ENCODE measurements at places on chromosomes 6 and 20.
A peak's percentile ranks its signal among the peaks of the same experiment; 100 is the strongest.

- no peak for DNase-seq
These were observed 17.8 kb upstream of the CST9L start for GRCh38 chr20:23585808-23586734.

DNA sequence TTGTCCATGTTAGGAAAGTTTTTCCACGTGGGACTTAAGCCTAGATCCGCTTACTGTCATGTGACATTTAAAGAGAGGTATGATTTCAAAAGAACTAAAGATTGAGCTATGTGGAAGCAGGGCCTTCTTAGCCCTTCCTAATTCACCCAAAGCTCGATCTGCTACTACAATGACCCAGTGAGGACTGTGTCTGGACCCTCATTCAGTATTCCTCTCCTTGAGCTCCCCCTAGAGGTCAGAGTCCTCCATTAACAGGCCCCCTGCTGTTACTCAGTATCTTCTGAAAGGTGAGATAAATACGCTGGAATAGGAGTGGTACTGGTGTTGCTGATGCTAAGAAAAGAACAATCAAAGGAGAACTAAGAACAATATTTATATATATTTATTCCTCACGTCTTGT, 414.0 kb downstream of the GJA1 start:
- peak; percentile 4 for DNase-seq

DNA sequence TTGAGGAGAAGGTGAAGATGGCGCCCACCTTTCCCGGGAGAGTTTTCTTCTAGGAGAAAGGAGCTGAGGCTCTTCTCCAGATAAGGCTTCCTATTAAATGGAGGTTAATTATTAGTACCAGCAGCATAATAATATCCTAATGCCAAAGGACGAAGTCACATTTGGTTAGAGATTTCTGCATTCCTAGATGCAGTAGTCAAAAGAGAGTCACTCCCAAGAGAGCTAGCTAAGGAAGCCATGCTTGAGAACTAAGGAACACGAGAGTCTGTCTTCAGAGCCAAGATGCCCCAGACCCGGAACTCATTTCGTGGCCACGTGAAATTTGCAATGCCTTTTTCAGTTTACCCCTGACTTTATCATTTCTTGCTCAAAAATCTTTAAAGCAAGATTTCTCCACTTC, 132.7 kb downstream of the TSHZ2 start:
- DNase-seq, result no peak

DNA sequence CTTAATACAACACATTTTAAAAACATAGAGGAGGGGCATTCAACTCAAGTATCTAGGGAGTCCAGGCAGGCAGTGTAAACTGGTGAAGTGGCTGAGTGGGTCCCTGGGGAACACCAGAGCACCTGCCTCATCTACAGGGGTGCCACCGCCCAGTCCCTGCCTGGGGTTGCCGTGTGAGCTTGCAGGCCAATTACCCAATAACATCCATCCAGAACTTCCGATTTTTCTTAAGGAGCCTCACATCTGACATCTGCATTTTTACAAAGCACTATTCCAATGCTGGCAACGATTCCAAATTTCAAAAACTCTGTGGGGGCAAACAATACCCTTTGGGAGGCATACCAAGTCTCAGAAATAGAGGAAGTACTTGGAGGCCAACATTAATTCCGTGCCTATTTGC, 288.4 kb upstream of the TSHZ2 start:
- no peak for DNase-seq

DNA sequence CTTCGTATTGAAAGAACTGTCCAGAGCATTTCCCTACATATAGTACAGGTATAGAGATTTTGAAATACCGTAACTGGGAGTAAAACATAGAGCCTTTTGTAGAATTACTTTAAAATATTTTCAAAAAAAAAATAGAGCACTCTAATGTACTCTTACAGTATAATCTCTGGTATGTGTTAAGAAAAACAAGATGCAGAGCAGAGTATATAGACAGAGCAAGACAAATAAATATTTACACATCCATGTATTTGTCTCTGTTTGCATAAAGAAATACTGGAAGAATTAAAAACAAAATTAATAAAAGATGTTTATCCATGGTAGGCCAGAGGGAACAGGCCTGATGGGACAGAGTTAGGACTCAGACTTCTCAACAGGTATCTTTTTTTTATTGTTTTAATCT, 28.0 kb upstream of the SUMO4 start:
- no peak for DNase-seq

- DNase-seq, result no peak
These were observed 74.6 kb downstream of the SULF2 start for GRCh38 chr20:47710665-47711045.

- DNase-seq, result no peak
These were observed 22.8 kb upstream of the CCN6 start for GRCh38 chr6:112030961-112031660.

- DNase-seq, result no peak
These were observed 5.6 kb downstream of the RPP21 start for GRCh38 chr6:30350524-30350923.

DNA sequence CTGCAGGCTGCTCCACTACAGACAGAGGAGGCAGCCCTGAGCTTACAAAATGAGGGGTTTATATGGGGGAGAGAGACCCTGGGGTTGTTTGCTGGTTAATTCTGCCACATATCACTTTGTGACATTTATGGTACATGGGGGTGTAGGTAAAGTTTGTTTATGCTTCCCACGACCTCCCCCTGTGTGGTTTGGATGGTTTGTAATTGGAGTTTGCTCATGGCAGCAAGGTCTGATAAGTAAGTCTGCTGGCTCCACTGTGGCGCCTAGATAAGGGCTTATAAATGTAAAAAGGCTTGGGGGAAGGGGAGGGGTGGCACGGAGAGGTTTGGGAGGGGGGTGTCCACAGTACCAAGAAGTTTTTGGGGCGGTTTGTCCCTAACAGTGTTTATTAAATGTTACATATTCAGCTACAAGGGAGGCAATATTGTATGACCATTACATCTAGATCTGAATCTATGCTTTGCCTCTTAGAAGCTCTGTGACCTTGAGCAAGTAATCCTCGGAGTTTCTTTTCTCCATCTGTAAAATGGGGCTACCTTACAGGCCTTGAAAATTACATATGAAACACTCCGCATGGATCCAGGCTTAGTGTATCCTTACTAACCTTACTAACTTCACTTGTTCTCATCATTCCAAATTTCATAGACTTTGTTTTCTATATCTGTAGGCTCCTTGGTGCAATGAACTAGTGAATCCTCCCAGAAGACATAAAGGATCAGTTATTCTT, 204.8 kb upstream of the NOX3 start:
- DNase-seq, result no peak

DNA sequence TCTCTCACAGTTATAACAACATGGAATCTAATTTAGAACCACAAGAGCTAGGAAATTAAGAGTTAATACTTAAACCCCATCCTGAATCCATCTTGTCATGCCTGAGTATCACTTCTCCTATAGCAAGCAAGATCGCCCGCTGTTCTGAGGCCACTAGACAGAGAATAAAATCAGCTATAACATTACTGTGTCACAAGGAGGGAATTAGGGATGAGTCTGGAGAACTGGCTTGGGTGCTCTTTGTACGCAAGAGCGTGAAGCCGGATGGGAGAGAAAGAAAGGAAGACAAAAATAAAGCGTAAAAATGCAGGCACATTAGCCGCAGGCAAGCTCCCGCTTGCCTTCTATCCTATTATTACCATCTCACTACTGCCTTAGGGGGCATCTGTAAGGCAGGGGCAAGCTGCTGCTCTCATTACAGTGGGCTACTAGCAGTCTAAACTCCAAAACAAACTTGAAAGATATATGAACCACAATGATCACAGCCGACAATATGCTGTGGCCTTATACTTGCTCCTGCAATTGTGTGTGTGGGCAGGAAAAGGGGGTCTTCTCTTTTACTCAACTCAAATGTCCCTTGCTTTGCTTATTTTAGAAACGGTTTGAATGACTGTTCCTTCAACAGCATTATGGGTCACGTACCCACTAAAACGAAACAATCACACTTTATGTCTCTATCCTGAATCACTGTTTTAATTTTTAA, 81.9 kb downstream of the GJA10 start:
- DNase-seq, result no peak

- DNase-seq, result peak; percentile 37
These were observed 8.6 kb upstream of the IP6K3 start for GRCh38 chr6:33755070-33755869.

- DNase-seq, result no peak
These were observed 19.7 kb downstream of the ZBP1 start for GRCh38 chr20:57600320-57601210.

Measured in NCI-H2029 treated with DMSO at 0.1 percent for 48 hours (cell line).